ENCODE measurements at places on chromosomes 2 and 18.

DNA sequence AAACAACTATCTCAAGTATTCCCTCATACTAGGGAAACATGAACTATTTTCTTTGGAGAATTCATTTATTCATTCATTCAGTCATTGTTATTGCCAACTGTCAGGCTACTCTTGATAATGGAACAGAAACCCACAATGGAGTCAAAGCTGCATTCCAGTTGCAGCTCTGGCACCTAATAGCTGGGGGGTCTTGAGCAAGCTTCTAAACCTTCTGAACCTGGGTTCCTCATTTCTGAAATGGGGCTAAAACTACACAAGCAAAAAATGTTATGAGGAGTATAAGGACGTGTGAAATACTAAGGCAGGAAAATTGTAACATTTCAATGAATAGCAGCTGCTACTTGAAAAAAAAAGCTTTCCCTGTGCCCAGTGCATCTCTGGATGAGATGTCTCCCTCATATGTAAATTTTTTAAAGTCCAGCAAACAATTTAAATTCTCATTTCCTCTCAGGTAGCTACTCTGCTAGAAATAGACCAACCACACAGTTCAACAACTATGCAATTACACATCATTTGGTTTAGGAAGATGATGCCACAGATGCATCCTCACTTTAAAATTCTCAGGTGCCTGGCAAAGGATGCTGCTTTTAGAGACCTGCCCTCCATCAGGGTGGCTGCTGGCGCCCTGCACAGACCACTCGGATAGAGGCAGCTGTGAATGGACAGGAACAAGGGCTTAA is 38.5 kb downstream of the SPRED2 start:
- DNase-seq: no peak

DNA sequence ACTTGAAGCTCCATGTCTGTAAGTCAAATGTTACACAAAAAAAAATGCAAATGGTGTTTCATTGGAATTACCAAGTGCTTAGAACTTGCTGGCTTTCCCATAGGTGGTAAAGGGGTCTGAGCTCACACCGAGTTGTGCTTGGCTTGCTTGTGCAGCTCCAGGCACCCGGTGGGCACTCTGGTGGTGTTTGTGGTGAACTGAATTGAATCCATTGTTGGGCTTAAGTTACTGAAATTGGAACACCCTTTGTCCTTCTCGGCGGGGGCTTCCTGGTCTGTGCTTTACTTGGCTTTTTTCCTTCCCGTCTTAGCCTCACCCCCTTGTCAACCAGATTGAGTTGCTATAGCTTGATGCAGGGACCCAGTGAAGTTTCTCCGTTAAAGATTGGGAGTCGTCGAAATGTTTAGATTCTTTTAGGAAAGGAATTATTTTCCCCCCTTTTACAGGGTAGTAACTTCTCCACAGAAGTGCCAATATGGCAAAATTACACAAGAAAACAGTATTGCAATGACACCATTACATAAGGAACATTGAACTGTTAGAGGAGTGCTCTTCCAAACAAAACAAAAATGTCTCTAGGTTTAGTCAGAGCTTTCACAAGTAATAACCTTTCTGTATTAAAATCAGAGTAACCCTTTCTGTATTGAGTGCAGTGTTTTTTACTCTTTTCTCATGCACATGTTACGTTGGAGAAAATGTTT is 97.9 kb upstream of the IL1R2 start:
- DNase-seq: no peak

DNA sequence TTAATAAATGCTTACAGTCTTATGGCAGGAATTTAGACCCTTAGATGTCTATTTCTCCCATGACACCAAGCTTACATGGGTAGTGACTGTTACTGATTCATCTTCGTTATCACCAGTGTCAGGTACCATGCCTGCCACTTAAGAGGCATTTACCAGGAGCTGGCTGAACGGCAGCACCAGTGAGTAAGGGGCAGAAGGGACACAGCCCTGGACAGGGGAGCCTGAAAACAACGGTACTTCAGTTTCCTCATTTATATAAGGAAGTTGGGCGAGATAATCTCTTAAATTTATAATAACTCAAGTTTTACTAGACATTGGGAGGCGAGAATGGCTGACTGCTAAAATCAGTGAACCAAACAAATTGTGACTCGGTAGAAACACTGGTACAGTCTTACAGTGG is 1.2 kb downstream of the COA5 start:
- DNase-seq: no peak

- no peak for DNase-seq
These were observed 25.9 kb downstream of the DPP10 start for GRCh38 chr2:114468343-114468742.

DNA sequence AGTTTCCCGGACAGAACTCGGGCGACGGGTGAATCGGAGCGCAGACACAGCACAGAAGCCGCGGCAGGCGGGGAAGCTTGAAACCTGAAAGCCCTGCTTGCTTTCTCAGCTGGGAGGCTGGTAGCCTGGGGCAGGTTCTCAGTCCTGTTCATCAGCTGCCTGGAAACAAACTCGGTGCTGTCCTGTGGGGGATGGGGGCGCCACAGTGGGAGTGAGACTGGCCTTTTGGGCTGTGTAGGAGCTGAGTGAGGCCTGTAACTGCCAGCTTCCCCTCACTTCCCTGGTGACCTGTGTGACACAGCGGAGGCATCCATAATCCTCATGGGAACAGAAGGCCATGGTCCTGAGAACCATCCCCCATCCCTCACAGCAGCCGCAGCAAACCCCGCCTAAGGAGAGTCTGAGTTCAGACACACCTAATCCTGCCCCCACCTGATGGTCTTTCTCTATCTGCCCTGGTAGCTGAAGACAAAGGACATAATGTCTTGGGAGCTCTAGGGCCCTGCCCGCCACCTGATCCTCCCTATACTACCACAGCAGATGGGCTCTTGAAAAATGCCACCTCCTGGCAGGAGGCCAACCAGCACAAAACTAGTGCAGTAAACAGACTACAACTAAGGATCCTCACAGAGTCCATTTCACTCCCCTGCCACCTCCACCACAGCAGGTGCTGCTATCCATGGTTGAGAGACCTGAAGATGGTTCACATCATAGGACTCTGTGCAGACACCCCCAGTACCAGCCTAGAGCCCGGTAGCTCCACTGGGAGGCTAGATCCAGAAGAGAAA is 52.7 kb upstream of the LDLRAD4 start:
- no peak for DNase-seq

DNA sequence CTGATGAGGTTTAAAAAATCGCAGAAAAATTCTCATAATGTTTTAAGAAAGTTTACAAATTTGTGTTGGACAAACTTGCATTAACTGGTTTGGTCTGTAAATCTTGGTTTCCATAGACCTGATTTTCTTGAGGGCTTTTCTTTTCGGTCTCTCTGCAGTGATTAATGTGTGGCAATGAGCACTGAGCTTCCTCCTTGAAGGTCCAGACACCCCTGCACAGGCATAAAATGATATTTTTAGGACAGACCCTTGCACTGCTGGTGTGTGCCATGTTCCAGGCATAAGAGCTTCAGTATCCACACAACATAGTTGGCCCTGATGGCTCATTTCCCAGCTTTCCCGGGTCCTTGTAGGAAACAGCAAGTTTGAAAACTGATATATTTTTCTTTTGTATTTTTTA is 33.7 kb downstream of the MRPL33 start:
- DNase-seq: no peak

All from fibroblast of skin of left quadriceps (primary cell).